Stimulated activated CD8-positive, alpha-beta memory T cell treated with anti-CD3 and anti-CD28 coated beads, Interleukin-7, amount 100 ng/mL, for 1 hour (primary cell): ENCODE measurements at places on chromosomes 5 and 9.

GRCh38 chr5:69288069-69288468 lies 44.5 kb downstream of the CCDC125 start:
- no peak for DNase-seq

- no peak for DNase-seq
Measured at GRCh38 chr5:15647251-15647650, 147.3 kb downstream of the FBXL7 start.

DNA sequence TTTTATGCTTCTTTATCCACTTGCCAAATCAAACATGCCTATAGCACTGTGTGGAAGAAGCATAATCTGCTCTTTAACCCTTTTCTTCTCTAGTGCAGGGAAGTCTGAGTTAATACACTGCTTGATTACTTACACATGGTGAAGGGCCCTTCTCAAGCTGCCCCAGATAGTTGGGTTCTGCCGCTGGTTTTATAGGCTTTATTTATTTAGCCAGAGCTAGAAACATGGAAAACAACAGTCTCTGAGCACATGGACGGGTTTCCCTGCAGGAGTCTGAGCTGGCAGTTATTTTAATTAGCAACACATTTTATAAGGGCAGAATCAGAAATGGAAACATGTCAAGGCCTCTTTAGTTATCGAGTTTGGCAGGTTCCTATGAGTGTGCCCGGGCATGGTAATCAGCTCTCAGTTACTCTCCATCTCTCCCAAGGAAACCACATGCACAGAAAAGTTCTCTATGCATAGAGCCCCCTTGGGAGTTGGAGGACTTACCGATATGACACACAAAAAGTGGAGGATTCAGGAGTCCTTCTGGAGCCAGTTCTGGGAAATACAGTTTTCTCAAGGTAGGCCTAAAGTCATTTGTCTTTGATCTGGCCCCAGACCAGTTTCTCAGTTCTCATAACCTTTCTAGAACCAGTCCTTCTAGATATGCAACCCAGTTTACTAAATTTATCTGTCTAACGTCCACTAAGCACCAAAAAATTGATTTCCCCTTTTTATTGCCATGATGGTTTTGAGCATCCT lies 564.8 kb downstream of the ACTL7B start:
- no peak for DNase-seq

DNA sequence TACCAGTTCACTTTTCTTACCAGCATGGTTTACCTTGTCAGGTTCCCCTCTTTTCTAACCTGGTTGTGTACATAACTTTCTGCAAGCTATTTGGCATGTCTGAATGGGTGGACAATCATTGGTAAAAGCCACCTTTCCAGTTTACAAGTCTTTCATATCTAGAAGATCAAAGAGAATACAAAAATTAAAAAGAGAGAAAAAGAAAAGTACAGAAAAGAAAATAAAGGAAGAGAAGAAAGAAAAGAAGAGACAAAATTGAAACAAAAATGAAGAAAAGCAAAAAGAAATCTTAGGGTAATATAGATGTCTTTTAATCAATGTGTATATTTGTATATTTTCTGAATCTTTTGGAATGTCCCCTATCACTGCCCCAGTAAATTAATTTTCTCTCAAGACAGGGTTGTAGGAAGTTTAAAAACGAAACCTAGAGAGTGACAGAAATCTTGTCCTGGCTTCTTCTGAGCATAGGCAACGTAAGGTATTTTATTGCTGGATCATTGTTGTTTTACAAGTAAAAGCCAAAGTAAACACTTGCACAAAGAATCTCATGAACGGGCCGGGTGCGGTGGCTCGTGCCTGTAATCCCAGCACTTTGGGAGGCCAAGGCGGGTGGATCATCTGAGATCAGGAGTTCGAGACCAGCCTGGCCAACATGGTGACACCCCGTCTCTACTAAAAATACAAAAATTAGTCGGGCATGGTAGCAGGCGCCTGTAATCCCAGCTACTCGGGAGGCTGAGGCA lies 98.7 kb upstream of the IFNE start:
- no peak for DNase-seq

DNA sequence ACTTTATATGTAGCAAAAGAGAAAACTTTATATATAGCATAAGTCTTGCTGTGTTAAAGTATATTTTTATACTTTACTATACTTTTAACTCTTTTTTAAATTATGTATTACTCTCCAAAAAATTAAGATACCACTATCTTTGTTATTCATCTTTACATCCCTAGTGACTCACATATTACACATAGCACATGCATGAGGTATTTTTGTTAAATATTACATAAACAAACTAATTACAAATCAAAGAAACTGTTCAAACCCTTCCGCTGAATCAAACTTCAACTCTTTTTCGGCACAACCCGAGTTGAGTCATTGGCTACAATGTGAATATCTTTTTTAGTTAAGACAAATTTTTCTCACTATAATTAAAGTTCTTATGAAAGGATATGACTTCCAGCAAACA lies 32.1 kb downstream of the NADK2 start:
- DNase-seq, result no peak

DNA sequence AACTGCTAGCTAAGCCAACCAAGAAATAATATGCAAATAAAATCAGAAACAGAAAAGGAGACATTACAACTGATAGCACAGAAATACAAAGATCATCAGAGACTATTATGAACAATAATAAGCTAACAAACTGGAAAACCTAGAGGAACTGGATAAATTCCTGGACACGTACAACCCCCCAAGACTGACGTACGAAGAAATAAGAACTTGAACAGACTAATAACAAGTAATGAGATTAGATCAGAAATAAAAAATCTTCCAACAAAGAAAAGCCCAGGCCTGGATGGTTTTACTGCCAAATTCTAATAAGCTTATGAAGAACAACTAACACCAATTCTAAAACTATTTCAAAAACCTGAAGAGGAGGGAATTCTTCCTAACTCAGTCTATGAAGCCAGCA lies 67.9 kb downstream of the EPB41L4A start:
- DNase-seq, result no peak

- DNase-seq, result no peak
Measured at GRCh38 chr5:64914396-64914795, 145.7 kb downstream of the CWC27 start.
